Progenitor cell of endocrine pancreas (in vitro differentiated cells): ENCODE measurements at places on chromosomes 7 and 10. TPM values are rescaled to one million over a fixed set of nuclear protein-coding genes. Genes with fewer than 3 reads are reported as not detected.

DNA sequence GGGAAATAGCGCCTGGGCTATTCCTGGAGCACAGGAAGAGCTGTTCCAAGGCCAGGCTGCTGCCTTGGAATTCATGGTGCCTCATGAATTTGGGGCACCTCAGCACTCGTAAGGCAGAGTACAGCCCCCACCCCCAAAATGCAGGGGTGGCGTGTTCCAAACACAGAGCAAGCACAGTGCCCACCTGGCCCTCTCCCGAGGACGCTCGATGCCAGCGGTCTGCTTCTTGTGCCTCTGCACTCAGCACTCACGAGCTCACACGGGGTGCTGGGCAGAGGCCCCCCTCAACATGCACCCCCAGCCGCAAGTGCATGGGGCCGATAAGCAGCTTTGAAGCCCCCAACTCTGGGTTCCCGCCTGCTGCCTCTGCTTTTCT lies 60.1 kb downstream of the ZRANB1 start:
- H3K4me3 ChIP-seq: no peak overlapping the region
- H3K36me3 ChIP-seq: peaks cover 5% of the 10 kb centered on the region
- DNase-seq: no peak
- H3K4me1 ChIP-seq: peaks cover 2% of the 10 kb centered on the region

DNA sequence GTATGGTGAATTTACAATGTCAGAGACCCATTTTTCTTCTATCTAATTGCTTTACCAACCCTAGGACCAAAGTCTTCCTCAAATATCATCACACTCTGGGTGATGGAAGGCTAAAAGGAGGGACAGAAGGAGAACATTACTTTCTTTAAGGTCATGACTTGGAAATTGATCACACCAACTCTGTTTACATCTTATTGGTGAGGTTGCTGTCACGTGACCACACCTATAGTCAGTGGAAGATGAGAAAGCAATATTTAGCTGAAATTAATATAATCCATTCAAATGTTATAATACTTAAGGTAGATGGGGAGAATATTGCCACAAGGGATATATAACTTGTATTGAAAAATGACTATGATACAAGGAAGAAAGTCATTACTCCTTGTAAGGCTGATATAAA lies 183.6 kb upstream of the SMIM30 start:
- H3K4me1 ChIP-seq: peaks cover 2% of the 10 kb centered on the region
- H3K36me3 ChIP-seq: no peaks in the 10 kb centered on the region
- H3K4me3 ChIP-seq: no peak overlapping the region
- DNase-seq: no peak

Gene ANKRD1
- 48.1 and 61.8 TPM in 2 replicates for total RNA-seq

Gene BMPER
- total RNA-seq: 0.36 and 0.69 TPM in 2 replicates

Gene RBM48
- 14.8 and 16.7 TPM in 2 replicates for total RNA-seq

Gene CFAP69
- total RNA-seq: 12.0 and 12.4 TPM in 2 replicates

Gene PDCD11
- 56.1 and 58.1 TPM in 2 replicates for total RNA-seq
